ENCODE measurements at places on chromosomes 1 and 21. TPM values are rescaled to one million over a fixed set of nuclear protein-coding genes. Genes with fewer than 3 reads are reported as not detected.

The ANGPTL3 gene
- total RNA-seq: not detected

The KRTAP10-5 gene
- not detected for total RNA-seq

The TDRD5 gene
- not detected for total RNA-seq

The MTR gene
- 30.9 TPM for total RNA-seq

The GPR161 gene
- total RNA-seq: 26.8 TPM

The CCDC17 gene
- total RNA-seq: 0.99 TPM

The ERO1B gene
- 1.6 TPM for total RNA-seq

The LIX1L gene
- 26.0 TPM for total RNA-seq

The CNKSR1 gene
- total RNA-seq: 0.17 TPM

The DNALI1 gene
- total RNA-seq: 5.5 TPM

The OR2T6 gene
- not detected for total RNA-seq

The NID1 gene
- total RNA-seq: 48.3 TPM

The OLIG2 gene
- total RNA-seq: not detected

The COL9A2 gene
- total RNA-seq: 7.1 TPM

The EFNA1 gene
- total RNA-seq: 0.17 TPM

The ADAMTS5 gene
- 9.3 TPM for total RNA-seq

The MIXL1 gene
- not detected for total RNA-seq

The ZRANB2 gene
- total RNA-seq: 51.6 TPM

The NPHS2 gene
- total RNA-seq: not detected

The OLIG1 gene
- not detected for total RNA-seq

The MRPL39 gene
- 44.4 TPM for total RNA-seq

The NEXN gene
- 13.1 TPM for total RNA-seq

The FAM43B gene
- total RNA-seq: 0.33 TPM

The C1orf94 gene
- not detected for total RNA-seq

The SH2D1B gene
- not detected for total RNA-seq

The ARHGEF19 gene
- total RNA-seq: 3.5 TPM

The MAP1LC3C gene
- total RNA-seq: 0.87 TPM

The GPX7 gene
- 45.2 TPM for total RNA-seq

The CYP4B1 gene
- not detected for total RNA-seq

The MYOCOS gene
- total RNA-seq: under 0.01 TPM

The PRELP gene
- 4.3 TPM for total RNA-seq

The SYPL2 gene
- 1.2 TPM for total RNA-seq

The SLC35D1 gene
- total RNA-seq: 18.2 TPM

The CHIT1 gene
- total RNA-seq: not detected

Measured in smooth muscle cell of trachea (primary cell).